Stimulated activated CD4-positive, alpha-beta T cell treated with anti-CD3 and anti-CD28 coated beads, Interleukin-1b, Interleukin-23, amount 100 ng/mL, for 24 hours (primary cell): ENCODE measurements at places on chromosomes 11 and 22.

DNA sequence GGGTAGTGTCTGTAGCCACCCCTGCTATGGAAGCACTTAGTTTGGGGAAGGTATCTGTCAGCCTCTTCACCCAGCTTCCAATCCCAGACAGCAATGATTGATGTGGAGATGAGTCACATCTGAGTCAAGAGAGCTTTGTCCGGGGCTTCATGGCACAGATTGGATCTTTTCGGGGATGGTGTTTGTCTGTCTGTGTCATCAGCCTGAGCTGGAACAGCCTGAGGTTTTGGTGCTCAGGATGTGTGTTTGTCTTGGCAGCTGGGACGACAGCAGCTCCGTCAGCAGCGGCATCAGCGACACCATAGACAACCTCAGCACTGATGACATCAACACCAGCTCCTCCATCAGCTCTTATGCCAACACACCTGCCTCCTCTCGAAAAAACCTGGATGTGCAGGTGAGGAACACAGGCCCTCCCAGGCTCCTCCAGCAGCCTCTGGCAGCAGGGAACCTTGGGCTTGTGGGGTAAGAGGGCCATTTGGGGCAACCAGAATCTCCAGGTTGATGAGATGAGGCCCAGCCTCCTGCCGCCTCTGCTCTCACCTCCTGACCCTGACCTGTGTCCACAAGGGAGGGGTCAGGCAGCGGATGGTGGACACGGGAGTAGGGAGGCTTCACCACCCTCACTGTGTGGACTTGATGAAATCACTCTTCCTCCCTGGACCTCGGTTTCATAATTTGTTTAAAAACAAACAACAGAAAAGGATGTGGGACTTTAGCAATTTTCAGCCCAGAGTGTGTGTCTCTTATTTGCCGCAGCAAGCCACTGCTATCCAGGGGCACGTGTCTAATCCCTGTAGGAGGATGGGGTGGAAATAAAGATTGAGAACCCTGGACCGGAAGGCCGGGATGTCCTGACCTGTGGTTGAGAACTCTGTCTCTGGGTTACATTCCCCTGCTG lies 124.3 kb downstream of the DBX1 start:
- DNase-seq: no peak

- DNase-seq: no peak
These were observed 18.7 kb downstream of the ASPHD2 start for GRCh38 chr22:26447584-26448329.

GRCh38 chr11:86208572-86208971 lies 36.0 kb upstream of the EED start:
- DNase-seq: no peak

- DNase-seq: no peak
These were observed 197.0 kb downstream of the SBF2 start for GRCh38 chr11:10096987-10097386.

DNA sequence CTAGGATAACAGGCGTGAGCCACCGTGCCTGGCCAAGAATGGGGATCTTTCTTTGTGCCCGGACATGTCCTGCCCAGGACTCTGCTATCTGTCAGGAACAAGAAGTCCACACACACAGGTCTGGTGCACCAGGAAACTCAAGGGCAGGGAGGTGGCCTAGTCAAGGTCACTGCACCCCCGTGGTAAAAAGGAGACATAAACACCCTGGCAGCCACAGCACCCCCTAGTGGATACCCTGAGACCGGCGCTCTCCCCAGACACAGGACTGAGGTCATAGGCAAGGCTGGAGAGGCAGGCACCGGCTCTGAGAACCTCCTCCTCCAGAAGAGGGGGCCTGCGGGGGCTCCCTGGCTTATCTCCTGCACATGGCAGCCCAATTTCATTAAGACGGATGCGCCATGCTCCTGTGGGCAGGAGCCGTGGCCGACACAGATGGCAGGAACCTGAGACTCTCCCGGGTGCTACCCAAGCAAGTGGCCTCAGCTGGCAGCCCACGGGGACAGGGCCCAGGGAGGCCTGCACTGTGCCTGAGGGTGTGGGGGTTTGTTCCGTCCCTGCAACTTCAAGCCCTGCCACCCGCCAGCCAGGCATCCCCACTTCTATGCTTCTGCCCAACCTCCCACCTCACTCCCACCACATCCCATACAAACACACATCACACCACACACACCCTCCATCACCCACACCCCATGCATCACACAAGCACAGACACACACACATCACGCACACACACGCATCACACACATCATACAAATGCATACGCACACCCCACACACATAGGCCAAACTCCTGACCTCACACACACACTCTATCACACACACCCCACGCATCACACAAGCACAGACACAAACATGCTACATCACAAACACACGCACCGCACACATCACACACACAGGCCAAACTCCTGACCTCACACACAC lies 19.6 kb downstream of the MACROD1 start:
- peak; percentile 30 for DNase-seq

GRCh38 chr11:93492464-93493251 lies 50.5 kb downstream of the SMCO4 start:
- no peak for DNase-seq

- DNase-seq: no peak
These were observed 5.5 kb downstream of the SNAP29 start for GRCh38 chr22:20864186-20864908.
